ENCODE measurements at places on chromosomes 5 and 9. TPM values are rescaled to one million over a fixed set of nuclear protein-coding genes. Genes with fewer than 3 reads are reported as not detected.

- no peak for DNase-seq
Measured at GRCh38 chr9:20804489-20805250, 120.6 kb downstream of the FOCAD start.

Gene IFNA13
- not detected for total RNA-seq

DNA sequence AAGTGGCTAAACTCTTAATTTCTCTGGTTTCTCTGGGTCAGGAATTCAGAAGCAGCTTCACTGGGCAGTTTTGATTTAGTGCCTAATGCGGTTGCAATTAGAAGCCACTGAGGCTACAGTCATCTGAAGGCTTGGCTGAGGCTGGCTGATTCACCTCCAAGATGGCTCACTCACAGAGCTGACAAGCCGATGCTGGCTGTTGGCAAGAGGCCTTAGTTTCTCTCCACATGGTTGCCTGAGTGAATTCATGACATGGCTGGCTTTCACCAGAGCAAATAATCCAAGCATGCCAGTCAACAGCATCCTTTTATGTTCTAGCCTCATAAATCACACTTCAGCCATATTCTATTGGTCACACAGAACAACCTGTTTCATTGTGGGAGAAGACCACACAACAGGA, 2.8 kb upstream of the CDK7 start:
- DNase-seq: no peak

Gene PTGR1
- 46.8 TPM for total RNA-seq

Gene INSL6
- not detected for total RNA-seq

DNA sequence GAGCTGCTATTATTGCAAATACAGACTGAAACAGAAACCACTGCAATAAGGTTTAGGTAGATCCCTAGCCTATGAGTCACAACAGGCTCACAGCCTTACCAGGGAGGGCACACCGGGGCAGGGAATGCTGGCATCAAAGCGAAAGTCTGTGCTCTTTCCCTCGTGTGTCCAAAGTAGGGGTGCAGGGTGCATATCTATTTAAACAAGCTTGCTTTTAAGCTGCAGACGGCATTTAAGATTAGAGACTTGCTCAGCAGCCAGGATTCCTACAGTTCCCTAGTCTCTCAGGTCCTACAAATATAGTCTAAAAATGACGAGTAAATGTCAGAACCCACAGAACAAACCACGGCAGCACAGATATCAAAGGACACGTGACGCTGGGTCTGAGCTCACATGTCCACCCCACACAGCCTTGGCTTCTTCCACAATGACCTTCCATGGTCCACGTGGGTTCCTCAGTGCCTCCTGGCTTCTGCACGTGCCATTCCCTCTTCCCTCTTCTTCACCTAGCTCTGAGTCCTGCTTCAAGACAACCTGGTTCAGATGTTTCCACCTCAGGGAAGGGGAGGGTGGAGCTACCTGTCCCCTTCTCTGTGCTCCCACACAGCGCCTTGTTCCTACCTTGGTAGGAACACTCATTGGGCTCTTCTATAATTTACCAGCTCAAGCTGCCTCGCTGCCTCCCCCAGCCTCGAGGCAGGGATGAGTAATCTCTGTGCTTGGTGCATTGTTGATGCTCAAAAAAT, 193.2 kb downstream of the MAPKAP1 start:
- DNase-seq: peak; percentile 55

GRCh38 chr5:67693956-67694809, 497.6 kb upstream of the CD180 start:
- peak; percentile 76 for DNase-seq

GRCh38 chr5:120449501-120449900, 14.6 kb upstream of the PRR16 start:
- no peak for DNase-seq

DNA sequence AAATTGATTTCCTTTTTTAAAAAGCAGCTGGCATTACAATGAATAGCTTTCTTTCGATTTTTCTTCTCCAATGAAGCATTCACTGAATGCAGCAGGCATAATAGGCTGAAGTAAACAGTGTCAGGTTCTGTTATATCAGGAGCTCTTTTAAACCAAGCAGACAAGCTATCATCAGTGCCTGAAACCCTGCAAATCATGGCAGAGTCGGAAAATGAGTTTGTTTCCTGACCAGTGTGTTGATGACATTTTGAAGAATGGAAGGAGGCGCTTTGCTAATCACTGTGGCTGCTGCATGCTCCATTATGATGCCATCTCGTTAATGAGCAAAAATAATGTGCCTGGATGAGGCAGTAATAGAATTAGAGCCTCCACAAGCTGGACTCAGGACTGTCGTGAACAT, 284.5 kb downstream of the ZNF608 start:
- no peak for DNase-seq

DNA sequence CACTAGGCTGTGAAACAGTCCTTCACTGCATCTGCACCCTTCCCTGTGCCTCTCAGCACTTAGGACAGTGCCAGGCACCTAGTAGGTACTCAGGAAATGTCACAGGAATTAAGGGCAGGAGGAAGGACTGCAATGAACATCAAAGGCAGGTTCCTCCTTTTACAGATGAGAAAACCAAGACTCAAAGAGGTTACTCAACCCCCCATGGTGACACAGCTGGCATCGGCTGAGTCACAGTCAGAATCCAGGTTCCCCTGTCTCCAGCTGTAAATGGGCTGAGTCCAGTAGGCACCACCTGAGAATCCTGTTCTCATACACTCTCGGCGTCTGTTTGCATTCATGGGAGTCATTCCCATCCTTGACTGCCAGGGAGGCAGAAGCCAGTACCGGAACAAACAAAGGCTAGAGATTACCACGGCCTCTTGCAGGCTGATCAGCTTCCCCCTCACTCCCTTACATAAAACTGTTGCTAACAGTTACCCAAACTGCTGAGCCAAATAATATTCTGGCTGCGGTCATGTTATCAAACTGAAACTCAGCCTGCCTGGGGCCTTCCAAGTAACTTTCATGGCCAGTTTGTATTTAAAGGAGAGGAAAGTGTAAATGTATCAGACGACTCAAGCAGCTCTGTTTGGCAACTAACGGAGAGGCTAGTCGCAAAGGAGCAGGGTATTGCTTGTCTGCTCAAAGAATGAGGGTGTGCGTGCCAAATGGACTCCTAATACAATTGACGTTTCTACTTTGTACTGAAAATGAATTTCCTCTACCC, 201.7 kb downstream of the PAPPA start:
- DNase-seq: no peak

Gene PCDHGA3
- 12.1 TPM for total RNA-seq

Gene MEIKIN
- not detected for total RNA-seq
